ENCODE measurements at places on chromosomes 5 and 9. TPM values are rescaled to one million over a fixed set of nuclear protein-coding genes. Genes with fewer than 3 reads are reported as not detected.

The KYAT1 gene
- 24.4 TPM for polyA plus RNA-seq

The NRARP gene
- polyA plus RNA-seq = 1.4 TPM

The SECISBP2 gene
- 121 TPM for polyA plus RNA-seq

The ARSK gene
- 2.8 TPM for polyA plus RNA-seq

The FGF18 gene
- polyA plus RNA-seq = 1.2 TPM

The RANBP3L gene
- polyA plus RNA-seq = 2.2 TPM

The IGFBPL1 gene
- polyA plus RNA-seq = 372 TPM

The PMPCA gene
- 62.6 TPM for polyA plus RNA-seq

The ZNG1A gene
- polyA plus RNA-seq = 92.2 TPM

The STOML2 gene
- 98.3 TPM for polyA plus RNA-seq

The SYK gene
- polyA plus RNA-seq = not detected

The IL17B gene
- polyA plus RNA-seq = not detected

The SLC6A18 gene
- not detected for polyA plus RNA-seq

The TSSK1B gene
- not detected for polyA plus RNA-seq

The MEGF10 gene
- polyA plus RNA-seq = 0.18 TPM

The C7 gene
- polyA plus RNA-seq = 0.78 TPM

The EQTN gene
- not detected for polyA plus RNA-seq
